ENCODE measurements at places on chromosomes 7 and 10. TPM values are rescaled to one million over a fixed set of nuclear protein-coding genes. Genes with fewer than 3 reads are reported as not detected.

Gene ERVW-1
- total RNA-seq = not detected

Gene PILRA
- not detected for total RNA-seq

Gene GSAP
- total RNA-seq = 2.3 TPM

Gene NODAL
- not detected for total RNA-seq

Gene NPTX2
- total RNA-seq = not detected

Gene PDE6C
- total RNA-seq = not detected

Gene FZD8
- total RNA-seq = 4.0 TPM

Gene CTTNBP2
- 2.5 TPM for total RNA-seq

Gene GCK
- not detected for total RNA-seq

Gene OR13A1
- not detected for total RNA-seq

Gene CISD1
- total RNA-seq = 18.0 TPM

Gene VAX1
- total RNA-seq = not detected

Gene ANKRD2
- total RNA-seq = 1.4 TPM

Gene CAV2
- 208 TPM for total RNA-seq

Gene SPDYE1
- total RNA-seq = not detected

Gene PALD1
- total RNA-seq = 0.71 TPM

Gene BEND7
- total RNA-seq = 3.2 TPM

Gene CPED1
- 0.23 TPM for total RNA-seq

Gene HTRA1
- total RNA-seq = 78.0 TPM

Gene OPALIN
- total RNA-seq = not detected

Gene PHKG1
- not detected for total RNA-seq

Gene SLC39A12
- total RNA-seq = not detected

Gene TMEM26
- 0.07 TPM for total RNA-seq

Measured in airway epithelial cell (primary cell).